ENCODE measurements at places on chromosomes 1 and 21.

DNA sequence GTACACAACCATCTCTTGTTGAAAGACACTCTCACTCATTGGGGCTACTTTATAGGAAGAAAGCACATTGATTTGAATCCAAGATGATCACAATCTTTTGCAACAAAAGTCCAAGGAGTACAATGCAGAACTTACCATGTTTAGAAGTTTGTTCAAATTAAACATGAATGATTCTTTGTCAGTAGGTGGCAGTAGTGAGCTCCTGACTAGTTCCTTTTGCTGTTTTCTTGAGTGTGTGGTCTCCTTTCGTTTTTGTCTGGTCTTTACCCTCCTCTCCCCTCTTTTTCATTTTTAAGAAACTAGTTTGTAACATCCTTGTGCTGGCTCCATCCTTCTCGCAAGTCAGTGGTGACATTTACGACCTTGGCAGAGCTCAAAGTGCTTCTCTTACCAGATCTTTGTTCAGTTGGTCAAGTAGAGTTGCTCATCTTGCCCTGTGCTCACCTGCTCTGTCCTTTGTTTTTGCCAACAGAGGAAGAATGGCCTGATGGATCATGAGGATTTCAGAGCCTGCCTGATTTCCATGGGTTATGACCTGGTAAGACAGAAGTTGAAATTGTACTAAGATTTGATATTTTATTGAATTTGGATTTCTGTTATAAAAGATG is 35.7 kb upstream of the MTR start:
- no peak for DNase-seq

- DNase-seq, result no peak
Measured at GRCh38 chr1:32709075-32709474, 6.5 kb upstream of the SYNC start.

DNA sequence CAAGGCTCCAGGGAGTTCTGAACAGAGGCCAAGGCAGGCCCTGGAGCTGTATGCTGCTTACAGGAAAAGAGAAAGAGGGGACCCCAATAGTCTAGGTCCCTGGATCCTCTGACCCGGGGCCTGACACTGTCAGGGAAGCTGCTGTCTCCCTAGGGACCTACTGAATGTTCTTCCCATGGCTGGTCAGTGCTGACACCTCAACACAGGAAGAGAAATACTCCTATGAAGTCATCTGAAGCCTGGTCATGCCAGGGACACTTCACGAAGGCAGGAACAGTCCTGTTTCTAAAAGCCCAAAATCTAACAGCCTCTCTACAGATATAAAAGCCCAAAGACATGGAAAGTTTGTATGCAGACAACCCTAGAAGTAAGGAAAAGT is 1.7 kb upstream of the LAD1 start:
- no peak for DNase-seq

- DNase-seq, result no peak
Measured at GRCh38 chr1:236016782-236017400, 48.0 kb downstream of the NID1 start.

- DNase-seq, result no peak
Measured at GRCh38 chr1:42993502-42994136, 35.0 kb upstream of the SLC2A1 start.

DNA sequence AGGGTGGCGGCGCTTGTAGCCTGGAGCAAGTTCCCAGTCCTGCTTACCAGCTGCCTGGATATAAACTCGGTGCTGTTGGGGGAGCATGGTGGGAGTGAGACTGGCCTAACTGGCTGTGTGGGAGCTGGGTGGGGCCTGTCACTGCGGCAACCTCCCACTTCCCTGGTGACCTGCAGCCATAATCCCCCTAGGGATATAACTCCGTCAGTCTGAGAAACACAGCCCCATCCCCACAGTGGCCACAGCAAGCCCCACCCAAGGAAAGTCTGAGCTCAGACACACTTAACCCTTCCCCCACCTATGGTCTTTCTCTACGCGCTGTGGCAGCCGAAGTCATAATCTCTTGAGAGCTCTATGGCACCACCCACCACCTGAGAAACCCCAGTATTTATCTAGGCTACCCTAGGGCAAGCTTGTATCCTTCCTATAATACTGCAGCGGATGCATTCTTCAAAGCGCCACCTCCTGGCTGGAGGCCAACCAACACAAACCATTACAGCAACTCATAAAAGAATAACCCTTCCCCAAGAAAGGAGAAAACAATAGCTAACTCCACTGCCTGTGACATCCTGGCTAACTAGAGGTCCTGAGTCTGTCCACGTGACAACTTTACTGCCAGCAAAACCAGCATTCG is 57.4 kb downstream of the ZNF648 start:
- DNase-seq, result no peak

GRCh38 chr1:176543360-176544129 is 80.6 kb downstream of the PAPPA2 start:
- DNase-seq, result no peak

- DNase-seq, result no peak
Measured at GRCh38 chr1:154730986-154731489, 123.1 kb upstream of the ADAR start.

- no peak for DNase-seq
Measured at GRCh38 chr1:32321712-32322291, 14.2 kb downstream of the MARCKSL1 start.

GRCh38 chr1:29712284-29712651 is 475.9 kb downstream of the PTPRU start:
- no peak for DNase-seq

- DNase-seq, result no peak
Measured at GRCh38 chr1:221829327-221830015, 87.6 kb upstream of the DUSP10 start.

DNA sequence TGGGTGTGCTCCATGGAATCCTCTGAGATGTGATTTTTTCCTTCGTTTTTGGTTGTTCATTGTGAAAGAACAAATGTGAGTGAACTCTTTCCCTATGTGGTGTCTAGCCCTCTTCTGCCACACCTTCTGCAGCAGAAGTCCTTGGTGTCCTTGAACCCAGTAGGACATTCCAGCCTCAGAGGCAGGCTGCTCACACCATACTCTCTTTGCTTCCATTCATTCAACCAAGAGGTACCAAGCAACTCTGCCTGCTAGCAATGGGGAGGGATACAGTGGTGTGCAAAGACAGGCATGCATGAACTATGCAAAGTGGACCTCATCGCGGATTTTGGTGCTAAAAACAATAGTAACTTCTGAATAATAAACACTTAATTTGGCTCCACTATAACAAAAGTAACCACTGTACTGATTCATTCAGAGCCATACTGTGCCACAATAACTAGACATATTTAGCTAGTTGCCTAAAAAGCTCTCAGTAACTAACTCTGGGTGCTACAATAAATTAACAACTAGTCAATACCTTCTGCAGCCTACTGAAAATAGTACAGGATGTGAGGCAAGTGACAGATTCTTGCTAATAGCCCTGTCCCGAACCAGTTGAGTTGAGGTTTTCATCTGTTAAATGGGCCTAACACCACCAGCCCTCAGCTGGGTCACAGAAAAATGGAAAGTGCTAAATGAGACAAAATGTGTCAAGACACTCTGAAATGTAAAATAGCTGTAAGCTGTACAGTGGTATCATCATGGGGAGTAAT is 155.4 kb downstream of the SLC45A1 start:
- DNase-seq, result no peak

Data from NCI-H2081 treated with DMSO at 0.1 percent for 48 hours (cell line).